ENCODE measurements at places on chromosomes 3 and 15.

DNA sequence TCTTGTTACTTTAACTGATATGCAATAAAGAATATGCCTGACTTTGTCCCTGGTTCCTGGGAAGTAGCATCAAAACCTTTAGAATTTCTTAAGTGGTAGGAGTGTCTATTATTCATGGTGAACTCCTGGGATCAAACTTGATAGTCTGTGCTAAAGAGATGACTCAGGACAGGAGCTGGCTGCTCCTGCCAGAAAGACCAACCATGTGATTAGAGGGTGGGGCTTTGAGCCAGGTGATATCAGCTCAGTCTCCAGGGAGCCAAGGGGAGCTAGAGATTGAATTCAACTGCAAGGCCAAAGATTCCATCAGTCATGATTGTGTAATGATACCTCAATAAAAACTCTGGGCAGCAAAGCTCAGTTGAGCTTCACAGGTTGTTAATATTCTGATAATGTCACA is 20.6 kb upstream of the TMC3 start:
- peak; percentile 17 for DNase-seq

DNA sequence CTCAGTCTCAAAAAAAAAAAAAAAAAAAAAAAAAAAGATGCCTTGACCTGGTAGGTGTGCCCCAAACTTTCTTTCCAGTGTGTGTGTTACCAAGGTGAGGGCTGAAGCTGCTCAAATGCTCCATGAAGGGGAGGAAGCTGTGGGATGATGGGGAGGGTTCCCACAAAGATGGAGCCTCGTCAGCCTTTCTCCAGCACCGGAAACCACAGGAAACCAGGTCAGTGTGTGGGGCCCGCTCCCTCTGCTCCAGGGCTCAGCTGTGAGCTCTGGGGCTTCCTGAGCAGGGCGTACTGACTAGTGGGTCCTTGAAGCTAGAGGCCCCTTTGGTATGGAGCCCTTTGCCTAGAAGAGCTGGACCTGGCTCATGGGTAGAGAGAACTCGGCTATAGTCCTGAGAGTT is 681 bp upstream of the IL17RE start:
- DNase-seq: no peak

- DNase-seq: no peak
These were observed 103.7 kb upstream of the TPM1 start for GRCh38 chr15:62938825-62939224.

DNA sequence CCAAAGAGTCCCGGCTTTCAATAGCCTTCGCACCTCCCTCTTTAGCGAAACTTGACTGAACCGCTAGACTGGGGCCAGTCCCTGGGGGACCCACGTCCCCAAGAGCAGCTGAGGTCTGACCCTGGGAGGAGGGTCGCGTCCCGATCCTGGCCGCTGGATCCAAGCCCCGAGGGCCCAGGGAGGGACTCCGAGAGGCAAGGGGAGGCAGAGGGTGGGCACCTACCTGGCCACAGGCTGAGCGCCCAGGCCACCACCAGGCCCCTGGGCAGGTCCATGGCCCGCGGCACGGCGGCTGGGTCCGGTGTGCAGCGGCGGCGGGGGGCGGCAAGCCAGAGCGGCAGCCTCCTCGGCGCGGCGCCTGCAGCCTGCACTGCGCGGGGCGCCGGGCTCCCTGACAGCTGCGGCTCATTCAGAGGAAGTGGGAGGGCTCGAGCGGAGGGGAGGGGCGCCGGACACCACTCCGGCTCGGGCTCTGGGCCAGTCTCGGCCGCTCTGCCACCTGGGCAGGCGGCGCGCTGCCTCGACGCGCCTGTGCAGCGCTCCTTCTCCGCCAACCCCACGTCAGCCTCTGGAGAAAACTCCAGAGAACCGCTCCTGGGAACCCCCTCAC is at the start of gene ITGA11:
Gene ITGA11 (minus strand): TSS at position 372 of the 610 bp plus-strand sequence. CDS start 97 bp downstream, at position 275.
- peak; percentile 62 for DNase-seq

- DNase-seq: peak; percentile 21
These were observed 40.3 kb downstream of the BBX start for GRCh38 chr3:107562969-107563529.

GRCh38 chr3:81459733-81460132 is 301.7 kb downstream of the GBE1 start:
- DNase-seq: no peak

GRCh38 chr3:185341616-185342458 is 21.1 kb upstream of the MAP3K13 start:
- no peak for DNase-seq

GRCh38 chr15:40197434-40197833 is 36.6 kb downstream of the BUB1B start:
- no peak for DNase-seq

DNA sequence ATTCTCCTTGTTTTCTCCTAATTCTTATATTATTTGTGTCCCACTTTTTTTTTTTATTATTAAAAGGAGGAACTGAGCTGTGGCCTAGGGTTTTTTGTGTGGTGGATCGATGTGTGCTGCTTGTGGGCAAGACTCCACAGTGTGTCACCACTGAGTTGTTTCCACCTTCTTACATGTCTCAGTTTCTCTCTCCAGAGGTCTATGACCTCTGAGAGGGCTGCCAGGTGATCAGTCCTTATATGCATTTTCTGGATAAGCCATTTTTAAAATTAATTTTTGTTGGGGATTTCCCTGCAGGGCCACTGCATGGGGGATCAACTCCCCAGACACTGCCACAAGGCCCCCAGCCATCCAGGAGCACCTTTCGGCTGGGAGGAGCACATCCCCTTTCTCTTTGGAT is 27.8 kb downstream of the IQCF6 start:
- DNase-seq: no peak

GRCh38 chr3:160010578-160010977 is 21.9 kb downstream of the IL12A start:
- DNase-seq: no peak

DNA sequence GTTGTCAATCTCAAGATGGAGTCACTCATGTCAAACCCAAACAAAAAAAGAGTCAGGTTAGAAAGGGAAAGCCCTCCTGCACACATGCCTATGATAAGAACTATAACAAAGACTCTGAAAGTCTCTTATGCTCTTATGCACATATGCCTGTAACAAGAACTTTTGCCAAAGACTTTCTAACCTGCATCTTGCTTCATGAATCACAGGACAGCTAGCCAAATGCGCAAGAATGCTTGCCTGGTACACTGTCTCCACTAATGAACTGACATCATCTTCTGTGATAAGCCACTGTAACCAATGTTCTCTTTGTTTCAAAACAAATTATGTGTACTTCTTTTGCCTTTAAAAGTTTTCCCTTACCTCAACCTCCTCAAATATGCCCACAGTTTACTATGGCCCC is 18.2 kb upstream of the EHHADH start:
- no peak for DNase-seq

- DNase-seq: no peak
These were observed 147.2 kb upstream of the SLC2A2 start for GRCh38 chr3:171173736-171174135.

- DNase-seq: no peak
These were observed 221.9 kb downstream of the LRRN1 start for GRCh38 chr3:4021162-4021561.

DNA sequence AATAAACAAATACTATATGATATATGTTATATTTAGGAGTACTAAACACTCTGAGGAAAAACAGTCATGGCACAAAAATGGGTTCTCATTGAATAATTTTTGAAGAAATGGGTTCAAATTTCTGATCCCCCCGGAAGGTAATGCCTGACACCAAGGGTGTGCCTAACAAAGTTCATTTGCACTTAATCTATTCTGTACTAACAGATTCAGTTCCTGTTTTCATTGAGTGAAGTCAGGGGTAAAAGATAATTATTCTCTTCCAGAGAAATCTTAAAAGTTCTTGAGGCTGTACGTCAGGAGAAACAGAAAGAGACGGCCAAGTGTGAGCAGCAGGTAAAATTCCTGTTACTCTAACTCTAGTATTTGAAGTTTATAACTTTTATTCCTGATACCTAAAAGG is 34.5 kb upstream of the TMEM42 start:
- no peak for DNase-seq

DNA sequence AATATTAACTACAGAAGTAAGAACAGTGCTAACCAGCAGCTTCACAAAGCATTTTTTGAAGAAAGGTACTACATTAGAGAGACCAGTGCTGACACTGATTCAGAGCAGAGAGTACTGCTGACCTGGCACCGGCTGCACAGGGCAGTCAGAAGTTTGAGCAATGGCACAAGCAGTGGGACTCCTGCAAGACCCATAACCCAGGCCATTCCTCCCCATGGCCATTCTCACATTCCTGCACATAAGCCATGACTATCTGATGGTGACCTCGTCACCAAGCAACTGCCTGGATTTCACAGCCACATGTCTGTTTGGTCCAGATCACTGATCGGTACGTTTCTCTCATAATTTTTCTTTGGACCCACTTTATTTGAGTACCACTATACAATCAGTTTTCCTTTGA is 88.7 kb downstream of the GPR156 start:
- no peak for DNase-seq

GRCh38 chr15:42033214-42033873 is 12.5 kb upstream of the PLA2G4E start:
- no peak for DNase-seq

DNA sequence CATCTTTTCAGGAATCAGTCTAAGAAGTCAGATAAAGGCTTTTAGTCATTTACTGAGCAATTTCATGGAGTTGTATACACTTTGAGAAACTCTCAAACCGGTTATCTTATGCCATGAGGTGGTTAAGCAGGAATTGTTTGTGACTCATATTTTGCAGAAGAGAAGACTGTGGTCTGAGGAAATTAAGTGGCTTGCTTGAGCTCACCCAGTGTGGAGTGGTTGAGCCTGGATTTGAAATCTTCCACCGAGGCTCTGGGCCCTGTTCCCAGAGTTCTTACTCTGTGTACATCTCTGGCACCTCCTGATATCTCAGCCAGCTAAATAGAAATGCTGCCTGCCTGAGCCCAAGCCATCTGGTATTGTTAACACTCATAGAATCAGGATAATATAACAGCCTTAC is 37.8 kb upstream of the BCL6 start:
- no peak for DNase-seq

- DNase-seq: no peak
These were observed 157.6 kb downstream of the NFKBIZ start for GRCh38 chr3:102006812-102007485.

DNA sequence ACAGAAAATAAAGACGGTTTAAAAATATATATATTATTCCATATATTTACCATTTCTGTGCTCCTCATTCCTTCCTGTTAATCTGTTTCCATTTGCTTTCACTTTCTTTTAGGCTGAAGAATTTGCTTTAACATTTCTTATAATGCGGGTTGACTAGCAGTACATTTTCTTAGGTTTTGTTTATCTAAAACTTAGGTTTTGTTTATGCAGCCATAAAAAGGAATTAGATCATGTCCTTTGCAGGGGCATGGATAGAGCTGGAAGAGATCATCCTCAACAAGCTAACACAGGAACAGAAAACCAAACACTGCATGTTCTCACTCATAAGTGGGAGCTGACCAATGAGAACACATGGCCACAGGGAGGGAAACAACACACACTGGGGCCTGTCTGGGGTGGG is 578.1 kb downstream of the FHIT start:
- DNase-seq: no peak

DNA sequence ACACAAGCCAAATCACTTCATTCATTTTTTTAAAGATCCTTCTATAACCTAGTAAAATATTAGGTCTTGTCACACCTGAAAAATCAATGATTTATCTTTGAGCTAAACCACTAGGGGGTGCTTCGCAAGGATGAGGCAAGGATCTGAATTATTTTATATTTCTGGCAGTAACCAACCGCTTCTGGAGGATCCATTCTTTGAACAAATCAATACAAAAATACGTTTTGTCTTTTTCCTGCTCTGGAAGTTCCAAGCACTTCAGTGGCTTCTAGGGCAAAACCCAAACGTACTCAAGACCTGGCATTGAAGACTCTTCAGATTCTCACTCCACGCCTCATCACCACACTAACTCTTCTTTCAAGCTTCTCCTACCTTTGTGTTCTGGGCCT is 486 bp downstream of the LSG1 start:
- peak; percentile 62 for DNase-seq

DNA sequence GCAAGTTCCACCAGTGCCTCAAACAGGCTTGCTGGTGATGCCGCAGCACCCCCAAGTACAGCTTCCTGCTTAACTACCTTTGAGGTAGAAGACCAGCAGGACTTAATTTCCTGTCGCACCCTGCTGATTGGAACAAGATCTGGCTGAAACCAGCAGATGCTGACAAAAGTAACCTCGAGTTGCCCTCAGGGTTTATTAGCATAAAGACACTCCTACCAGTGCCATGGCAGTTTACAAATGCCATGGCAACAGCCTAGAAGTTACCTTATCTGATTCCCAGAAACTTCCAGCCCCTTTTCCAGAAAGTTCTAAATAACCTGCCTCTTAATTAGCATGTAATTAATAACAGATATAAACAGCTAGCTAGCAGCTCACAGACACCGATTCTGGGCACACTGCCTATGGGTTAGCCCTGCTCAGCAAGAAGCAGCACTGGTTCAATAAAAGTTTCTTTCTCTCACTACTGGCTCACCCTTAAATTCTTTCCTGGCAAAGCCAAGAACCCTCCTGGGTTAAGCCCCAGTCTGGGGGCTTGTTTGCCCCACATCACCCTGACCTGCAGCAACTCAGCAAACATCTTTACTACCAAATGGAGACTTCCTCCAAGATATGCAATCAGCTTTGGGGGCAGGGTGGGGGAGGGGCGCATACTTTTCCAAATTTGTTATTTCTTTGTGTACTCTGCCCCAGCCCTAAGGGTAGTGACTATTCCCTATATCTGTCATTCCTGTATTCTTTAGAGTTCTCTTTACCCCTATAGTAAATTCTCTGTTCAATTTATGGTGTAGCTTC is 54.2 kb downstream of the MAP4 start:
- DNase-seq: no peak

All from NCI-H526 (cell line).